ENCODE measurements at places on chromosomes 1 and 21.

DNA sequence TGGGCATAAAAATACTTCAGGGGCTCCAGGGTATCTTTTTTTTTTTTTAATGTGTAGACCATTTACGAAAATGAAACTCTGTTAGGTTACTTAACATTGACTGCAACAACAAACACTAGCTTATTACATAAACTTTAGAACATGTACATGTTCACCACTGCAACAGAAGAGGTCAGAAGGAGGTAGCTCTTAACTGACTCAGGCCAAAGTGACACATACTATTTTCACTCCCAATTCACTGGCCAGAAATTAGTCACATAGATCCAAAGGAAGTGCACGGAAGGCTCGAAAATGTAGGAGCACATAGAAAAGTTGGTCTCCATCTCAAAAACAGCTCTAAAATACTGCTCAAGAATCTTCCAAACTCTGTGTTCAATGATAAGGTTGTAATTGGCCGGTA is 107.2 kb downstream of the AKT3 start:
- peak; percentile 90 for DNase-seq

GRCh38 chr1:88503646-88504045 is 180.4 kb upstream of the PKN2 start:
- no peak for DNase-seq

GRCh38 chr1:40315795-40316594 is 1.1 kb downstream of the COL9A2 start:
- DNase-seq: no peak

DNA sequence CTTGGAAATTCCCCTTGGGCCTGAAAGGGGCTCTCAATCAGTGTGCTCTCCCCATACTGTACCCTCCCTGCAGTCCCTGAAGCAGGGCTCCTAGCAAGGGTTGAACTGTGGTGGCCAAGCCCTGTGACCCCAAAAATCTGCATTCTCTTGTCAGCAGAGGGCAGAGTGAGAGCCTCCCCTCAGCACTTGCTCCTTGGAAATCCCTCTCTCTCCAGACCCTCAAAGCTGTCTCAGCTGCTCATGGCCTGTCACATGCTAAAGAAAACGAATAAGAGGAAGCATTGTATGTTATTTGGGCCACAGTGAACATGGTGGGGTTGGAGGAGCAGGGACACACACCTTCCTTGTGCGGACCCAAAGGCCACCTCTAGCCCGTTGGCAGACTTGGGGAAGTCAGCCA is 47.2 kb upstream of the SYNC start:
- no peak for DNase-seq

- DNase-seq: no peak
Observed at GRCh38 chr1:197481101-197481500, 213.0 kb downstream of the CRB1 start.

DNA sequence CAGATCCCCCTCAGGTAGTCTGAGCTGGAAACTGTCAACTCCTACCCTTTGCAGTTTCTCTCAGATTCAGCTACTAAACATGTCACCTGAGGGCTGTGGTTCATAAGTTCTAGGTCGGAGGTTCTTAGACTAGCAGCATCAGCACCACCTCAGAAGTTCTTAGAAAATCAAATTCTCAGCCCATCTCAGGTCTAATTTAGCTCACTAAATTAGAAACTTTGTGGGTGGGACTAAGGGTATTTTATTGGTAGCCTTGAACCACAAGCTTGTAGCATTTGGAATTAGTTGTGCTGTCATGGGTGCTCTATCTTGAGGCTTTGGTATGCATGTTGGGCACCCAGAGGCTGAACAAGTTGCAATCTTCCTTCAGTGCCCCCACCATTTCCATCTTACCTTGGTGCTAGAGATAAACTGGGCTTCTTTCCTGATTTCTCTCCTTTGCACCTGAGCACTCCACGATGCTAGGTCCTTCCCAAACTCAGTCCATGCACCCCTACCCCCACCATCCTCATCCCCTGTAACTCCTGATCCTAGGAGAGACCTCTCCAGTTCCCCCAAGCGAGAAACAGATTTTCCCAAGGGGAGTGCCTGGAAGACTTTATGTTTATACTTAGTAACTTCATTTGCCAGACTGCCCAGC is 54.2 kb downstream of the S1PR1 start:
- DNase-seq: no peak

DNA sequence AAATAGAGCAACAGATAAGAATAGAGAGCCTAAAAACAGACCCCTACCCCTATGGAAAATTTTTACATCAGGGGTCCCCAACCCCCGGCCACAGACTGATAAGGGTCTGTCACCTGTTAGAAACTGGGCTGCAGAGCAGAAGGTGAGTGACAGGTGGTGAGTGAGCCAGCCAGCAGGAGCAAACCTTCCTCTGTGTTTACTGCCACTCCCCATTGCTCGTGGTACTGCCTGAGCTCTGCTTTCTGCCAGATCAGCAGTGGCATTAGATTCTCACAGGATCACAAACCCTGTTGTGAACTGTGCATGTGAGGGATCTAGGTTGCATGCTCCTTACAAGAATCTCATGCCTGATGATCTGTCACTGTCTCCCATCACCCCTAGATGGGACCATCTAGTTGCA is 174.1 kb downstream of the FOXD2 start:
- no peak for DNase-seq

- no peak for DNase-seq
Observed at GRCh38 chr1:145978471-145978853, 14.0 kb downstream of the POLR3GL start.

DNA sequence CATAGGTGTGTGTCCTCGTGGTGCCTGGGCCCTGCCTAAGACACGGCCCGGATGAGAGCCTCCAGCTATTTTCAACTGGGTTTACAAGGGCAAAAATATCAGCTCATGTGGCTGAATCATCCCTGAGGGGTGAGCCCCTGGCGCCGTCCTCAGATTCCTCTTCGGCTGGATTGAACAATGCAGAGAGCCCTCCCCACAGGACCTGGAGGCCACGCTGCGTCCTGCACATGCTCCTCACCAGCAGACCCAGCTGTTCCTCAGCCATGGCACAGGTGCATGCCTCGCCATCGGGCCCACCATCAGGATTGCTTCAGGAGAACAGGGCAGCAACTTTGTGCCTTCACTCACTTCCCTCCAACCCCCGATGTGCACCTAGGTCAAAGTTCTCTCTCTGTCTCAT is 35.3 kb downstream of the TFF3 start:
- DNase-seq: no peak

DNA sequence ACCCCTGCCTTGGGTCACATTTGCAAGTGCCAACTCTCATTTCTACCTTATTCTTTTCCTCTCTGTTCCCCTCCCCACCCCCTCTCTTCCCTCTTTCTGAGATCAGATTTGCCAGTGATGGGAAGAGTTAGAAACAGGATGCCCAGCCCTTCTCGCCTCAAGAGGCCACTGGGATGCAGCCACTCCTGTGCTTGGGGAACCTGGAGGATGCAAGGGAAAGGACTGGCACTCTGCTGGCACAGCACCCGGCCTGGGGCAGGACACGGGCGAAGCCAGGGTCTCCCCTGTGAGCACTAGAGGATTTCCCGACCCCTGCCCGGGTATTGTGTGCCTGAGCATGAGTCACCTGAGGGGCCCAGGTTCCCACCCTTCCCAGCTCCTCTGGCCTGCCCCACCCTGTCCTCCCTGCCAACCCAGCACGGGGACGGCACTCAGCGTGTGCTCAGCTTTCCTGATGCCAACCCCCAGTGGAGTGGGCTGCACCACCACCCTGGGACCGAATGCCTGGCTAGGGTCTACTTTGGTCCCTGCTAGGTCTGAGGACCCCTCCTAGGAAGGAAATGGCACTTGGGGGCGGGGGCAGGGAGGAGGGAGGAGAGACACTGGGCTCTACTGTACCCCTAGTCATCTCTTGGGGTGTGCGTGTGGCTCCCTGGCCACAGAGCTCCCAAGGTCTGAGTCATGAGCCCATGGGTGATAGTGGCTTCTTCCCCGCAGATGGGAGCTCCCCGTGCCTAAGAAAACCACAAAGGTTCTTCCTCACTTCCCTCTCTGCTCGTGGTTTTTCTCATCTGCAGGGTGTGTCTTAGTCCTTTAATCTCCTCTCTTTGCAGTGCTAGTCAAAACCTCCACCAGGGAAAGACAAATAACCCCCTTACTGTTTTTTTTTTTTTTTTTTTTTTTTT is 12.4 kb downstream of the LMNA start:
- DNase-seq: peak; percentile 94

- DNase-seq: no peak
Observed at GRCh38 chr1:74065081-74065480, 132.9 kb downstream of the LRRIQ3 start.

GRCh38 chr1:81174811-81175476 is 625.8 kb upstream of the ADGRL2 start:
- peak; percentile 59 for DNase-seq

DNA sequence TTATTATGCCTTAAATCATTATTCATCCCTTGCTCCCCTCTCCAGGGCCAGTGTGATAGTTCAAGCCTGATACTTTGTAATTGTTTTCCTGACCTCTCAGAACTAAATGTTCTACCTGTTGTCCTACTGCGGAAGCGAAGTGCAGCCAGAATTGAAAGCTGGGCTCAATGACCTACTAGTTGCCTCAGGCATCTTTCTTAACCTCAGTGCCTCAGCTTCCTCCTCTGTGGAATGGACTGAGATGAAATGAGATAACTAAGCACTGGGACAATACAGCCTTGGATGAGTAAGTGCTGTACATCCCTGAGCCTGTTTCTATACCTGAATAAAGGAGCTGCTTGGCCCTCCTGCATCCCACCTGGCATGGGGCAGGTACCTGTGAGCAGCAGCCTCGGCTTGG is 26.4 kb downstream of the COL16A1 start:
- no peak for DNase-seq

DNA sequence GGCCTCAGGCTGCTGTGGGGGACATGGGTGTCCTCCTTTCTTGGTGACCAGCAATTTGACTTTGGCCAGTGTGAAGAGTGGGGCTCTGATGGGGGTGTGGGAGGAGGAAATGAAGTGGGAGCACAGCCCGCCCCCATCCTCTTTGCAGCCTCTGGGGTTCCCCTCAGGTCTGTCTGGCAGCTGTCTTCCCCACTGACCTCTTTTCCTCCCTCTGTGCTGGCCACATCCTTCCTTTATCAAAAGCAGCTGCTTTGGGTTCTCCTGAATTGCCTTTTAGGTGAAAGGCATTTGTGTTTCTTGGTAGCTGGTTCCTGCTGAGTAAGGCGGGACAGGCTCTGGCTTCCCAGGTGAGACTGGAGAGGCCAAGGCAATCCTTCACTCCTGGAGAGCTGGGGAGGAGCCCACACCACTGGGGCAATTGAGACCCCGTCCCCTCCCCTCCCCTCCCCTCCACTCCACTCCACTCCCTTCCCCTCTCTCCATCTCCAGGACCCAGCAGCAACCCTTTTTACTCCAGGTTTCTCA is 24.9 kb downstream of the PCAT6 start:
- DNase-seq: peak; percentile 19

- no peak for DNase-seq
Observed at GRCh38 chr1:113582084-113582483, 177.2 kb downstream of the PHTF1 start.

- DNase-seq: peak; percentile 31
Observed at GRCh38 chr1:65068202-65069010, 79.6 kb upstream of the AK4 start.

DNA sequence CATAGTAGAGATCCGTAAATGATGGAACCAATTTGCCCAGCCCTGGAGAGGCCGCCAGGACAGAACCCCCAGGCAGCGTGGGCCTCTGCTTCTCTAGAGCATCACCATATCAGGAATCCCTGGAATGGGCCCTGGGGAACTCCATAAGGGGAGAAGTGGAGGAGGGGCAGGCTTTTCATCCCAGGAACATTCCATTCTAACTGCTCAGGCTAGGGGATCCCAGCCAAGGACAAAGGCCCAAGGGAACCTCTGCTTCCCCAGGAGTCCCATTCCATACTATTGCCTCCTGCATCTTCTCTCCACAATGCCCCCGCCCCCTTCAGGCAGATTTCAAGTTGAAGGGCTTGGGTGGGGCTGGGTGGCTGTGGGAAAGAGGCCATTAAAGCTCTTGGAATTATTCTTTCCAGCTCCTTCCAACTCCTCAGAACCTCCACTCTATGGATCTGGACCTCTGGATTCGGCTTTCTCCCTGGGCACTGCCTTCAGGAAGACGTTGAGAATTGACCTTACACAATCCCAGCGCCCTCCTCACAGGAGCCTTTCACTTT is 6.0 kb downstream of the TRNP1 start:
- peak; percentile 99 for DNase-seq

- DNase-seq: no peak
Observed at GRCh38 chr1:48057249-48057648, 60.1 kb upstream of the TRABD2B start.

- DNase-seq: no peak
Observed at GRCh38 chr21:42222821-42223390, 4.0 kb downstream of the ABCG1 start.

- DNase-seq: no peak
Observed at GRCh38 chr1:6498576-6499111, 7.2 kb upstream of the PLEKHG5 start.

GRCh38 chr1:168736520-168736919 is 7.5 kb upstream of the DPT start:
- DNase-seq: no peak

GRCh38 chr1:24042315-24042714 is 62.2 kb upstream of the SRSF10 start:
- no peak for DNase-seq

GRCh38 chr1:201245082-201245481 is 38.2 kb upstream of the PKP1 start:
- no peak for DNase-seq

- no peak for DNase-seq
Observed at GRCh38 chr1:206445911-206446356, 24.3 kb upstream of the IKBKE start.

DNA sequence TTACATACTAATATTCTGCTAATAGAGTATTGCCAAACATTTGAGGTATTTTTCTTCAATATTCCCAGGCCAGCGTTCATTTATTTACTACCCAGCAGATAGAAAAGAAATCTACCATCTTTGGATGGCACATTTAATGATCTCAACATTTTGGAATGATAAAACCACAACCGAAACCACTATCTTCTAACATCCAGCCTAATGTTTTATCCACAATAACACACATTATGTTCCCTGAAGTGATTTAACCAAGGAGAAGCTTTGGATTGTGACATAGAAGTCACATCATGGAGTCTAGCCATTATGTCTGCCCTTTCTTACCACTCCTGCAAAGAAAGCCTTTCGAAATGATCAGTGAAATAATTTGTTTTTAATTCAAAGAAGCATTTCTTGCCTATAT is 497.1 kb upstream of the PLXNA2 start:
- DNase-seq: no peak

- DNase-seq: no peak
Observed at GRCh38 chr1:89611721-89612120, 21.2 kb upstream of the LRRC8C start.

- DNase-seq: peak; percentile 34
Observed at GRCh38 chr1:58783090-58783992, 506 bp downstream of the JUN start.

- no peak for DNase-seq
Observed at GRCh38 chr1:68963353-68963752, 466.5 kb upstream of the DEPDC1 start.

- DNase-seq: no peak
Observed at GRCh38 chr21:19034041-19034440, 630.5 kb upstream of the TMPRSS15 start.

- no peak for DNase-seq
Observed at GRCh38 chr1:153342178-153342577, 6.5 kb downstream of the PGLYRP4 start.

GRCh38 chr1:29282924-29283803 is 46.8 kb downstream of the PTPRU start:
- DNase-seq: peak; percentile 45

GRCh38 chr1:87179851-87180519 is 148.7 kb upstream of the LMO4 start:
- no peak for DNase-seq

GRCh38 chr1:115012434-115012833 is 17.2 kb upstream of the TSHB start:
- no peak for DNase-seq
